ENCODE measurements at places on chromosomes 16 and 17.

GRCh38 chr17:47697906-47698711 lies 4.1 kb downstream of the TBKBP1 start:
- no peak for DNase-seq

GRCh38 chr16:23279721-23280153 lies 22.4 kb upstream of the SCNN1B start:
- no peak for DNase-seq

GRCh38 chr17:81037798-81038733 lies 3.1 kb downstream of the BAIAP2 start:
- no peak for DNase-seq

GRCh38 chr16:1771188-1771863 lies at the start of gene NME3:
Gene NME3 (minus strand): TSS chr16:1771543. CDS start chr16:1771534, 9 bp downstream.
- peak; percentile 54 for DNase-seq

GRCh38 chr17:75118307-75118706 lies 8.5 kb downstream of the ARMC7 start:
- no peak for DNase-seq

Measured in AG10803 (cell line).